ENCODE measurements at places on chromosomes 1 and 21.

DNA sequence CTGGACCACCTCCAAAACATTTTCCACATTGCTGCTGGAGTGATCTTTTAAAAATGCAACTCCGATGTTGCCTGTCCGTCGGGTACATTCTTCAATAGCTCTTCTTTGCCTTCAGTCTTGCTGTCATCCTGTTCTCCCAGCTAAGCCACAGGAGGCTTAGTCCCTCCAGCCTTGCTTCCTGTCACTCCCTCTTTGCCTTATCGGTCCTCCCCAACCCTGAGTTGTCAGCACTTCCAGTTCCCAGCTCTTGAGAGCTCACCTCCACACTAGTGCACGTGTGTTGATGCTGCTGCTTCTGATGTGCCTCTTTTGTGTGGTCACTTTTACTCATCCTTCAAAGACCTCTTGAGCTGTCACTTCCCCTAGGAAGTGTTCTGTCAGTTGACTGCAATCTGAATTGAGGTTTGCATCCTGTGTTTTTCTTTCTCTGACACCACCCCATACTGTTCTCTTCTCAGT, 15.3 kb downstream of the UCK2 start:
- DNase-seq = no peak

DNA sequence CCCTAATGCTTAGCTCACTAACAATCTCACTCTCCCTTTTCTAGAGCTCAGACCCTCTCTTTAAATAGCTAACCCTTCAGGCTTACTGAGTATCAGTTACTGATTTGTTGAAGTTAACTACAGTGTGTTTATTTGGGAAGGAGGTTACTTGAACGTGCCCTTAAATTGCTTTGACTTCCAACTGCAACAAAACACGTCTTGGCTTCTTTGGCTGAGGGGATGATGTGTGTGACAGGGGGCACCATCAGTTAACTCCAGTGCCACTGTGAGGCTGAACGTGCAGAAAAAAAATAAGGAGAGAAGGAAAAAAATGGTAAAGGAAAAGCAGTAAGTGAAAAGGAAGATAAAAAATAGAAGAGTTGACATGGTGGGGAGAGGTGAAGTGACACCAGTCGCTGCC, 75.1 kb upstream of the NRIP1 start:
- DNase-seq = no peak

- DNase-seq = no peak
Observed at GRCh38 chr1:53582211-53583020, 123.2 kb downstream of the DMRTB1 start.

DNA sequence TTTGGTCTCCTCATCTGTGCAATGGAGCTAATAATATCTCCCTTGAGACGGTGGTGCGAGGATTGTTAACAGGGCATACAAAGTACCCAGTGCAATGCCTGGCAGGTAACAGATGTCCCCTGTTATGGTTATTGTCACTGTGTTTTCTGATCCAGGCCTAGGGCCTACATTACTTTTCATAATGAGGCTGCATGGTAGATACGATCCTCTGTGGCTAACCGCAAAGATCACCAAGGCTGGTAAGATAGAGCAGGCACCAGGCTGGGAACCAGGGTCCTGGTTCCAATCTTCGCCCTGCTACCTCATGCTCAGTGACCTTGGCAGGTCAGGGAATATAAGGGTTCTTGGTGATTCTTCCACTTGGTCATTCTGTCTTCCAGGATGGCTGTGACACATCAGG, 22.7 kb downstream of the KCNA2 start:
- DNase-seq = no peak

GRCh38 chr21:30674312-30674711, 31.6 kb downstream of the KRTAP20-3 start:
- DNase-seq = no peak

GRCh38 chr1:182335771-182336566, 55.6 kb downstream of the GLUL start:
- DNase-seq = no peak

GRCh38 chr1:74571891-74572290, 59.5 kb upstream of the LRRC53 start:
- no peak for DNase-seq

GRCh38 chr1:15618077-15618654, 908 bp downstream of the DDI2 start:
- no peak for DNase-seq

GRCh38 chr1:158286941-158287346, 2.8 kb upstream of the CD1C start:
- DNase-seq = no peak

GRCh38 chr1:206506405-206507283, 687 bp upstream of the RASSF5 start:
- no peak for DNase-seq

- no peak for DNase-seq
Observed at GRCh38 chr21:46190491-46191131, 6.4 kb upstream of the SPATC1L start.

DNA sequence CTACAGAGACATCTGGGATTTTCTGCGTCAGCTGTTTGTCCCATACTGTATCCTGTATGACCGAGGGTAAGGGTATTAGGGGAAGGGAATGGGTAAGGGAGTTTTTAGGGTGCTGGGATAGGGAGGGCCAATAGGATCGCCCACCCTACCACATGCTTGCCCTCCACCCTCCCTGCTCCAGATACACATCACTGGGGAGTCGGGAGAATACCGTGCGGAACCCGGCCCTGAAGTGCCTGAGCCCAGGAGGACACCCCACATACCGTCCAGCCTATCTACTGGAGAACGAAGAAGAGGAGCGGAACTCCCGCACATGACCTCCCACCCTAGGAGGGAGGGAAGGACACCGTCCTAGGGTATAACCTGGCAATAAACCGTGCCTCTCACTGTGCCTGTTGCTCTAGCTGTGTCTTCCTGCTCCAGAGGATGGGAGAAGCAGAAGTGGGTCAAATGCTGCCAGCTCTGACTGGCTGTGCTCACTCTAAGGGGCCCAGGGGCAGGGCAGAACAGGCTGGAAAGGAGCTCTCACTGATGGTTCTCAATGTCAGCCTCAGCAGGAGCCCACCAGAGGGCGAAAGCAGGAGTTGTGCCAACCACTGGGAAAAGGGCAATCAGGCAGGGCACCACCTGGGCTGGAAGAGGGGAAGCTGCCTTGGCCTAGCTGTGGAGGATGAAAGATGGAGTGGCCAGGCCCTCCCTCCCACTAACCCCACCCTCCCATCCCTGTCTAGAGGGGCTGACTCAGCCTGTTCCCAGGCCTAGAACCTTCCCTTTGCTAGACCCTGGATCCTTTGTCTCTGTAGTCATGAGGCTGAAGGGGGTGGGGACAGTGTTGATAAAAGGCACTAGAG, 440 bp upstream of the LENEP start:
- DNase-seq = no peak

- DNase-seq = no peak
Observed at GRCh38 chr1:243917177-243917862, 67.3 kb upstream of the AKT3 start.

DNA sequence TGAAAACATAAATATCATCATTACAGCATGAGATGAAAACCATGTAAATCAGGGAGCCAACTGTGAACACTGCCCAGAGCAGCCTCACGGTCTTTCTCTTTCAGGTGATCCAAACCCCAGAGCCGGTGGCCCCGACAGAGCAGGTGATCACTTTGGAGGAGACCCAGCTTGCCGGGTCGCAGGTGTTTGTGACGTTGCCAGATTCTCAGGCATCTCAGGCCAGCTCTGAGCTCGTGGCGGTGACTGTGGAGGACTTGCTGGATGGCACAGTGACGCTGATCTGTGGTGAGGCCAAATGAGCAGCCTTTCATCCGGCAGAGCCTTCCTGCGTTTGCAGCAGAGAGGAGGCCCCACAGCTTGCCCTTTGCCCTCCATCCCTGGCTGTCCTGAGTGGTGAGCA, 37.2 kb upstream of the EPHA8 start:
- DNase-seq = no peak

- DNase-seq = no peak
Observed at GRCh38 chr1:39755965-39756659, 15.0 kb downstream of the OXCT2 start.

GRCh38 chr1:39131940-39132339, 72.6 kb upstream of the MACF1 start:
- DNase-seq = no peak

GRCh38 chr1:226781937-226782609, 43.0 kb upstream of the ITPKB start:
- no peak for DNase-seq

DNA sequence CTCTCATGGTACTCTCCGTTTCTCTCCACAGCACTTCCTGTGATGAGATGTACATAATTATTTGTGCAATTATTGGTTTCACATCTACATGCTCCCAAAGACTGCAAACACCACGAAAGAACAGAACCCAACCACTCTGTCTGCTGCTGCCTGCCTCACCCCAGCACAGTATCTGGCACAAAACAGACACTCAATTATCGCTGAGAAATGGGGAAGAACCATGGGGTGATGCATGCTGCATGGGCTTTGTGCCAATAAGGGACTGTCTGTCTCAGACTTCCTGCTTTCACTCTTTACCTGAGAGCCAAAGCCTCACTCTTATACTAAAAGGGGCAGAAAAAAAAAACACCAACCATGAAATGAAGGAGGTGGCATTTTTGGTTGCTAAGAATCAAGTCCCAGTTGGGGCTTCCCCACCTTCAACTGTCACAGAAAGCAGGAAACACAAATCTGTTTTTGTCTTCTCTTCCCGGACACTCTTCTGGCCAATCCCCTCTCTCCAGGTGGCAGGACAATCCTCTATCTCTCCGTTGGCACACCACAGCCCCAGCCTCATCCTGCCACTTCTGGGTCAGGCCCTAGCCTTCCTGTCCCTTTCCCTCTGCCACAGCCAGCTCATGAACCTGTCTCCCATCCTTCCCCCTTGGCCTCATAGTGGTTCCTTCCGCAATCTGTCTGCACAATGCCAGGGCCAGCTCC, 82.0 kb downstream of the TGFBR3 start:
- no peak for DNase-seq

GRCh38 chr1:210981490-210981889, 152.5 kb downstream of the KCNH1 start:
- no peak for DNase-seq

GRCh38 chr1:241553886-241554592, 21.9 kb downstream of the KMO start:
- no peak for DNase-seq

DNA sequence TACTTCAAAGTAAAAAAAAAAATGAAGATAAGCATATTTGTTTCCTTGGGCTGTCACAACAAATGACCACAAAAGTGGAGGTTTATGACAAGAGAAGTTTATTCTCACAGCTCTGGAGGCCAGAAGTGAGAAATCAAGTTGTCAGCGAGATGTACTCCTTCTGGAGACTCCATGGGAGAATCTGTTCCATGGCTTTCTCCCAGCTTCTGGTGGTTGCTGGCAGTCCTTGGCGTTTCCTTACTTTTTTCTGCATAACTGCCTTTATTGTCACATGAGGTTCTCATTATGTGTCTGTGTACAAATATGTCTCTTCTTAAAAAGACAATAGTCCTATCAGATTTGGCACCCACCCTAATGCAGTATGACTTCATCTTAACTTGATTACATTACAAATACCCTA, 398.3 kb downstream of the KCNT2 start:
- DNase-seq = no peak

GRCh38 chr1:162389971-162390370, 8.4 kb downstream of the C1orf226 start:
- no peak for DNase-seq

DNA sequence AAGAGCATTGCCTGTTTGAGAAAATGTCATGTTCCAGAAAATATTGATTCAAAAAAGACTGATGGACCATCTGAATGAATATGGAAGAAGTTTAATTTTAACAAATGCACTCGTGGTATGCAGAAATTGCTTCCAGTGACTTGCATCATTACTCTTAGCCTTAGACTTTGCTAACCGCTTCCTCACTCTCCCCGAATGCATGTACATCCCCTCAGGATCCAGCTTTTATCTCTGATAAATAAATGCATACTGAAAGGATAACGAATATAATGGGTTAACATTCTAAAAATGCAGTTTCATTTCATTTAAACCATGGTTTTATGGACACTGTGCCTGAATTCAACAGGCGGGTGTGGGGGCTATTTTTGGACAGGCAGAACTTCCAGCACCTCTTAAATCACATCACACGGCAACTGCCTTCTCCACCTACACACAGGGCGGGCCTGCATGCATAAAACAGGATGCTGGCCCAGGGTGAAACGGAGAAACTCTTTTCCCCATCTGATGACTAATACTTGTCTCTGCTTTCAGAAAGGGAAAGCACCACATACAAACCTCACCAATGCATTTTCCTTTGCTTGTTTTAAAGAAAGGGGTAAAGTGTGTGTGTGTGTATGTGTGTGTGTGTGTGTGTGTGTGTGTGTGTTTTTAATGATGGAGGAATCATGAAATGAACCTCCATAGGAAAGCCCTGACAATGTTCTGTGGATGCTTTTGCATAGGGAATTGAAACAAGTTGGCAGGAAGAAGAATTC, 48.7 kb downstream of the SPAG17 start:
- no peak for DNase-seq

- no peak for DNase-seq
Observed at GRCh38 chr1:44621841-44622286, 52.4 kb downstream of the TMEM53 start.

DNA sequence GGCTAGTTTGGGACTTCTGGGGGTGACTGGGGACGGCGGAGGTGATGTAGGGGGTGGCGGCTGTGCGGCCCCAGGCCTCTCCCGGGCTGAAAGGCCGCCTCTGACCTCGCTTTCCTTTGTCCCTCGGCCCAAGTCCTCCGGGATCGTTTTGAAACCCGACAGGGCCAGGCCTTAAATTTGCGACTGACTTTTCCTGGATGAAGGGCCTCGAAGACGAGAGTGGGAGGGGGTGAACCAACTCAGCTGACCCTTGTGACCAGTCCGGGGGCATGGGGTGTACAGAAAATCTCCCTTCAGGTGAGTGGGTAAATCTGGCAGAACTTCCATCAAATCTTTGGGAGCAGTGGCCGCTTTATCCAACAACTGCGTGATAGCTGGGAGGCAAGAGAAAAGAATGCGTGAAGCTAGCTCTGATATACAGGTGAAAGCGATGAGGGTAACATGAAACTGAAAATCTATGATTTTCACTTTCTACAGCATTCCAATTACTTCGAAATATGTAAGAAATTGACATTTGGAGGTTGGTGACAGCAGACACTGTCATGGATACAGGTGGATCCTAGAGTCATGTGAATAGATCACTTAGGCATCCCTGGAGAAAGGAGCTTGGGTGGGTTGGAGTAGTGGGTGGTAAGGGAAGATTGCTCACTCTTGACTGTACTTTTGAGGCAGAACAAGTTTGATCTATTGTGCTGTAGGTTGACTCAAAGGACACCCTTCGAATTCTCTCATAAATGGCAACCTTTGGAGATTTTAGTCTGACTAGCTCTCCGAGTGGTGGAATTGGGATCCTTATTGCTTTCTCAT, 885 bp downstream of the AHCYL1 start:
- no peak for DNase-seq

GRCh38 chr1:231581859-231582258, 44.7 kb upstream of the DISC1 start:
- DNase-seq = no peak

DNA sequence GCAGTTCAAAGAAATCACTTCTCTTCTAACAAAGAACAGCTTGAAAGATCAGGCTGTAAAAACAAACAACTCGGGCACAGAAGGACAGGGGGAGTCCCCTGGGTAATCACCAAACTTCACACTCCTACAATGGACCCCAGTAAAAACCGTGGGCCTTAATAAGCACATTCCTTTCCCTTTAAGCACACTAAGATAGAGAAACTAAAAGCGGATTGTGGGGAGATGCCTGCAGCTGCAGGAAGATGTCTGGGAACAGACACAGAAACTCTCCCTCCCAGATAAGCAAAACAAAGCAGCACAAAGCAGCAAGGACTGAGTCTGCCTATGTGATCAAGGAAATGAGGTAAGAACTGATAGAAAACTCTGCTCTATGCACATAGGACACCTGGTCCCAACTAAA, 37.6 kb upstream of the CTBS start:
- DNase-seq = no peak

GRCh38 chr1:94998114-94998513, 71.2 kb upstream of the CNN3 start:
- DNase-seq = no peak

Measured in NCI-H1930 (cell line).